ENCODE measurements at places on chromosomes 1 and 21. TPM values are rescaled to one million over a fixed set of nuclear protein-coding genes. Genes with fewer than 3 reads are reported as not detected.
A peak's percentile ranks its signal among the peaks of the same experiment; 100 is the strongest.

The SPRR4 gene
- total RNA-seq, result not detected

The TMEM82 gene
- not detected for total RNA-seq

GRCh38 chr1:7493711-7494454, 277.2 kb upstream of the VAMP3 start:
- peak; percentile 57 for DNase-seq

- DNase-seq, result no peak
Measured at GRCh38 chr1:198880818-198881597, 242.2 kb downstream of the PTPRC start.
